ENCODE measurements at places on chromosomes 13 and 19.

GRCh38 chr13:42378383-42378780 is 106.4 kb downstream of the AKAP11 start:
- no peak for DNase-seq

DNA sequence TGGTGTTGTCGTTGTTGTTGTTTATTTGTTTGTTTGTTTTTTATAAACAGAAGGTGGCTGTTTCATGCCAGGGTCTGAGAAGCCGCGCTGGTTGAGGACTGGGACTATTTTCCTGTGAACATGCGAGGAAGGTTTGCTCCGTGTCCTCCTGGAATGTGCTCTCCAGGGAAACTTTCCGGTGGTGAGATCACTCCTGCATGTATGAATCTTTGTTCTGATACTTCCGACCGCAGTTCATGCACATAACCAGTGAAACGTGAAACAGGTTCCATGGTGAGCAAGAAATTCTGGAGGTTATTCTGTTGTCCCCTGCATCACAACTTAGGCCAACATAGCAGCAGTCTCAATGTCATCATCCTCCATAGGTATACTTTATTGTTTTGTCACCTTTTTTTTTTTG is 187.6 kb upstream of the ARGLU1 start:
- DNase-seq: no peak

DNA sequence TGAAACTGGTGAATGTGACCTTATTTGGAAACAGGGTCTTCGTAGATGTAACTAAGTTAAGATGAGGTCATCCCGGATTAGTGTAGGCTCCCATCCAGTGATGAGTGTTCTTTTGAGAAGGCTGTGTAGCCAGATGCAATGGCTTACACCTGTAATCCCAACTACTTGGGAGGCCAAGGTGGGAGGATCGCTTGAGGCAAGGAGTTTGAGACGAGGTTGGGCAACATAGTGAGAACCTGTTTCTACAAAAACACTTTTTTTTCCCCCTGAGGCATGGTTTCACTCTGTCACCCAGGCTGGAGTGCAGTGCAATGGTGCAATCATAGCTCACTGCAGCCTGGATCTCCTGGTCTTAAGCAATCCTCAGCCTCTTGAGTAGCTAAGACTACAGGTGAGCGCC is 36.4 kb downstream of the FBN3 start:
- DNase-seq: peak; percentile 24

DNA sequence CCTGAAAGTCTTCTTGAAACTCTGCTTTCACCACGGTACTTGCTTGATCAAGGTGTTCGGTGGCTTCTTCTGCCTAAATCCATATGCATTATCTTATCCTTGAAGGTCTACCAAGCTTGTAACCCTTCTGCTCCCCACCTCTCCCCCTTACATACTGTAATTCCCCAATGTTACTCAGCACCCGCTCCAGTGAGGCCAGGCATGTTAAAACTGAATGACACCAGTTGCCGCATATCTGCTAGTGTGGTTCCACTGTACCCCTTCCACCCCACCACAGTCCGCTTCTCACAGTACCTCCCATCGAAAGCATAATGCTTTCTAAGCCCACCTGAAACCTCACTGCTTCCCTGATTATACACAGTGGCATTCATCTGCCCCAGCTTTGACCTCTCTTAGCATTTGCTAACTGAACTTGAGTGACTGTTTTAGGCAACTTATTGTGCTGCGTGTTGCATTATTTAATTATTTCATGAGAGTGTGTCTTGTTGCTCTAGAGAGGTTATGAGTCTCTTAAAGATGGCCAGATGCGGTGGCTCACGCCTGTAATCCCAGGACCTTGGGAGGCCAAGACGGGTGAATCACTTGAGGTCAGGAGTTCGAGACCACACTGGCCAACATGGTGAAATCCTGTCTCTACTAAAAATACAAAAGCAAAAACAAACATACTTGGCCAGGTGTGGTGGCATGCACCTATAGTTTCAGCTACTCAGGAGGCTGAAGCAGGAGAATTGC is 87.6 kb upstream of the MBNL2 start:
- DNase-seq: no peak

- DNase-seq: peak; percentile 17
These were observed 6.0 kb downstream of the SPRED3 start for GRCh38 chr19:38394488-38394887.
